GM23338 (cell line): ENCODE measurements at places on chromosomes 2 and 18. TPM values are rescaled to one million over a fixed set of nuclear protein-coding genes. Genes with fewer than 3 reads are reported as not detected.

Gene LYPD6
- total RNA-seq = 10.9 and 12.4 TPM in 2 replicates

Gene SCYGR4
- not detected in 2 replicates for total RNA-seq

Gene ADGRF3
- 0.35 and 0.38 TPM in 2 replicates for total RNA-seq

Gene CYP1B1
- 2.6 and 6.2 TPM in 2 replicates for total RNA-seq

Gene ACKR3
- total RNA-seq = 3.0 and 3.1 TPM in 2 replicates

Gene GALR1
- 0.74 and 1.1 TPM in 2 replicates for total RNA-seq

Gene MAPK4
- total RNA-seq = 4.4 and 8.5 TPM in 2 replicates

Gene GPR75
- 2.3 and 4.1 TPM in 2 replicates for total RNA-seq

Gene HOXD9
- not detected in 2 replicates for total RNA-seq

Gene SNX17
- 58.0 and 66.2 TPM in 2 replicates for total RNA-seq

Gene RTP5
- total RNA-seq = 0.50 TPM in 1 of 2 replicates, not detected in the other

Gene KATNAL2
- total RNA-seq = 7.7 and 11.8 TPM in 2 replicates
